Activated T-cell treated with anti-CD3 and anti-CD28 coated beads, Interleukin-2, amount 50 U/mL, for 72 hours (primary cell): ENCODE measurements at places on chromosomes 16 and 17. TPM values are rescaled to one million over a fixed set of nuclear protein-coding genes. Genes with fewer than 3 reads are reported as not detected.

Gene SLC35G6
- total RNA-seq = not detected

Gene TBX21
- 27.9 TPM for total RNA-seq

Gene ARHGAP23
- 2.6 TPM for total RNA-seq

Gene SEPTIN12
- not detected for total RNA-seq

Gene RNF157
- 91.9 TPM for total RNA-seq

Gene GFAP
- total RNA-seq = not detected

DNA sequence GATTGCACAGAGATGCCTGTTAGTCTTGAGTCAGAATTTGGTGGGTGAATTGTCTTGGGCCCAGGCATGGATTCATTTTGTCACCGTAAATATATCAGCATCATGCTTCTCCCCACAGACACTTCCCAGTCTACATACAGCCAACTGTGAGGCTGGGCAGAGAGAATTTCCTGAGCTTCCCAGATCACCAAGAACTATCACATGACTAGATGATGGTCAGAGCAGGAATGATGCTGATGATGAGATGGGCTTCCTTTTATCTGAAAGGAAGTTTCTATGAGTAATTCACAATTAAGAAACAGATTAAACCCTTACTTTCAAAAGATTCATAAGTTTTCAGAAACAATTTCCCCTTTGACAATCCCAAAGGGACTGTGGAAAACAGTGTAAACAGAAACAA, 323 bp upstream of the KRTAP9-9 start:
- DNase-seq = no peak
- H3K36me3 ChIP-seq = no peaks in the 10 kb centered on the region
- peaks cover 13% of the 10 kb centered on the region for H3K27me3 ChIP-seq

GRCh38 chr16:30340621-30341020, 14.5 kb downstream of the CD2BP2 start:
- no peak overlapping the region for H3K27ac ChIP-seq
- no peak overlapping the region for H3K4me3 ChIP-seq
- H3K27me3 ChIP-seq = no peaks in the 10 kb centered on the region
- no peak for DNase-seq
- H3K36me3 ChIP-seq = no peaks in the 10 kb centered on the region
- peaks cover 20% of the 10 kb centered on the region for H3K4me1 ChIP-seq

GRCh38 chr17:73203135-73203787, 10.4 kb downstream of the COG1 start:
- peak overlapping the region; percentile 54 for H3K4me3 ChIP-seq
- H3K27ac ChIP-seq = peak overlapping the region; percentile 84
- H3K4me1 ChIP-seq = peaks cover 19% of the 10 kb centered on the region

GRCh38 chr17:16976725-16977550, 5.0 kb upstream of the TNFRSF13B start:
- DNase-seq = no peak
- H3K36me3 ChIP-seq = no peaks in the 10 kb centered on the region
- H3K4me1 ChIP-seq = peaks cover 5% of the 10 kb centered on the region
- no peak overlapping the region for H3K27ac ChIP-seq

DNA sequence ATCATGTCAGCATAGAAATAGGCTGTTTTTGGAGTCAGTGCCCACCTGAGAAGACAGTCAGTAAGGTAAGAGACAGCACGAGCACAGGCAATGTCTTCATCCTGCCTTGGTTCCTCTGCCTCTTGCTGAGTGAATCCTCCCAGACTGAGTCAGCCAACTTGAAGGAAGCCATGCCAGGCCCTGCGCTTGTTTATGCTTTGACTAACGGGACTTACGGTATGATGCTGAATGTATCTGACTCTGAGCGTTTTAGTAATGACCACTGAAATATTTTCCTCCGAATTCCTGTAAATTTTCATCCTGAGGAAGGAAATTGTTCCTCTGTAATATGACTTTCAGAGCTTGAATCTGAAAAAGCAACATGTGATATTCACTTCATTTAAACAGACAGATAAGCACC, 18.0 kb downstream of the C17orf67 start:
- peaks cover 14% of the 10 kb centered on the region for H3K4me1 ChIP-seq
- no peak for DNase-seq
- H3K27ac ChIP-seq = peak overlapping the region; percentile 20

- peak overlapping the region; percentile 46 for H3K4me3 ChIP-seq
- no peak for DNase-seq
- H3K4me1 ChIP-seq = peaks cover 15% of the 10 kb centered on the region
- peaks cover 38% of the 10 kb centered on the region for H3K27me3 ChIP-seq
- peaks cover 3% of the 10 kb centered on the region for H3K36me3 ChIP-seq
Measured at GRCh38 chr16:71540-72401, 660 bp downstream of the RHBDF1 start.

DNA sequence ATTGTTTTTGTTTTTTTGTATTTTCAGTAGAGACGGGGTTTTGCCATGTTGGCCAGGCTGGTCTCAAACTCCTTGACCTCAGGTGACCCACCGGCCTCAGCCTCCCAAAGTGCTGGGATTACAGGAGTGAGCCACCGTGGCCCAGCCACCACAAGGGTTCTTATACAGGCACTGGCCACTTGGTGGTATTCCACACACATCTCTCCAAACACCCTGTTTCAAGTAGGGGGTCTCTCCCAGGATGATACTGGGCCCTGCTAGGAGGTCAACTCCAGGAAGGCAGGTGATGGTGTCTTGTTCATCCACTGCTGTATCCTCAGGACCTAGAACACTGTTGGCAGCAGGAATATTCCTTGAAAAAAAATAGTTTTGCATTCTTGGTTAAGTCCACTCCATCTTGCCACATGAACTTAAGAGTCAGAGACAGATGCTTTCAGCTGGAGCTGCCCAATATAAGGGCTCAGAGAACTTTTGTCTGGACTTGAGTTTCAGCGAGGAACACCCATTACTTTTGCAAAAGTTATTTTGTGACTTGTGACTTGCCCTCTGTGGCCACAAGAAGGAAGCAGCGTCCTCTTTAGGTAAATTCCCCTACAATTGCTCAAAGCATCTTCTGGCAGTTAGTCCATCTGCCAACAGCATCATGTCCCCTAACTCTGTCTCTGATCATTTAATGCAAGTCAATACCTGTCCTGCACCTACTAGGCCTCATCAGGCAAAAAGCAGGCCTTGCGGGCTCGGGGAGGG, 7.4 kb upstream of the EEF2K start:
- peaks cover 1% of the 10 kb centered on the region for H3K36me3 ChIP-seq
- H3K4me1 ChIP-seq = peaks cover 43% of the 10 kb centered on the region
- no peak overlapping the region for H3K4me3 ChIP-seq
- H3K27ac ChIP-seq = no peak overlapping the region
- no peak for DNase-seq

GRCh38 chr16:29007730-29008593, 23.1 kb downstream of the LAT start:
- no peaks in the 10 kb centered on the region for H3K27me3 ChIP-seq
- H3K27ac ChIP-seq = peak overlapping the region; percentile 81
- H3K36me3 ChIP-seq = no peaks in the 10 kb centered on the region
- H3K4me3 ChIP-seq = peak overlapping the region; percentile 82
- H3K4me1 ChIP-seq = peaks cover 77% of the 10 kb centered on the region

- H3K27ac ChIP-seq = no peak overlapping the region
- no peaks in the 10 kb centered on the region for H3K4me1 ChIP-seq
- no peaks in the 10 kb centered on the region for H3K27me3 ChIP-seq
- no peak overlapping the region for H3K4me3 ChIP-seq
Measured at GRCh38 chr16:57509231-57509923, 23.1 kb upstream of the DOK4 start.

GRCh38 chr17:27552276-27552732, 78.7 kb upstream of the LGALS9 start:
- DNase-seq = no peak
- peak overlapping the region; percentile 2 for H3K4me3 ChIP-seq
- peaks cover 45% of the 10 kb centered on the region for H3K4me1 ChIP-seq
- H3K27ac ChIP-seq = peak overlapping the region; percentile 22
- no peaks in the 10 kb centered on the region for H3K27me3 ChIP-seq

- H3K36me3 ChIP-seq = peaks cover 2% of the 10 kb centered on the region
- peak overlapping the region; percentile 9 for H3K27ac ChIP-seq
- H3K4me1 ChIP-seq = peaks cover 65% of the 10 kb centered on the region
- H3K4me3 ChIP-seq = peak overlapping the region; percentile 73
- DNase-seq = no peak
Measured at GRCh38 chr16:10880594-10881452, 3.8 kb downstream of the CIITA start.

- H3K4me3 ChIP-seq = no peak overlapping the region
- no peaks in the 10 kb centered on the region for H3K4me1 ChIP-seq
- peaks cover 20% of the 10 kb centered on the region for H3K36me3 ChIP-seq
- H3K27ac ChIP-seq = no peak overlapping the region
- no peak for DNase-seq
Measured at GRCh38 chr17:35299135-35299534, 56.3 kb downstream of the SLFN5 start.

GRCh38 chr17:64063766-64064224, 43.4 kb upstream of the ICAM2 start:
- H3K27me3 ChIP-seq = no peaks in the 10 kb centered on the region
- no peak overlapping the region for H3K4me3 ChIP-seq
- peak; percentile 66 for DNase-seq
- peaks cover 82% of the 10 kb centered on the region for H3K4me1 ChIP-seq

GRCh38 chr16:48131201-48131935, 24.4 kb downstream of the ABCC12 start:
- no peak overlapping the region for H3K4me3 ChIP-seq
- DNase-seq = no peak
- peaks cover 39% of the 10 kb centered on the region for H3K27me3 ChIP-seq
- H3K36me3 ChIP-seq = no peaks in the 10 kb centered on the region

DNA sequence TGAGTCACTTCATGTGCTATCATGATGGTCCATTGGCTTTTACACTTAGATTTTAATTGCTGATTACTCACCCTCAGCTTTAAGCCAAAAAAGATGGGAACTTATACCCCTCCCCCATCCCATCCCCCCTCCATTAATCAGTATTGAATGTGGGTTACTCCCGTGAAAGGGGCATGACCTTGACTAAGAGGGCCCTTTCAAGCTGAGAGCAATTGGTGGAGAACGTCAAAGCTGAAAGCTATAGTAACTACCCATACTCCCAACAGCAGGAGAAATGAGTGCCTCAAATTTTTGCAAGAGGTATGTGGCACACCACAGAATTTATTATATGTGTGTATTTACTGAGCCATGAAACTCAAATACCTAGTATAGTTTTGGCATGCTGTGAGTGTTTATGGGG, 99.7 kb upstream of the CDH8 start:
- no peaks in the 10 kb centered on the region for H3K27me3 ChIP-seq
- no peak overlapping the region for H3K27ac ChIP-seq
- DNase-seq = no peak
- no peak overlapping the region for H3K4me3 ChIP-seq
- no peaks in the 10 kb centered on the region for H3K4me1 ChIP-seq

- H3K36me3 ChIP-seq = no peaks in the 10 kb centered on the region
- no peaks in the 10 kb centered on the region for H3K4me1 ChIP-seq
- no peak overlapping the region for H3K4me3 ChIP-seq
- no peaks in the 10 kb centered on the region for H3K27me3 ChIP-seq
- no peak for DNase-seq
Measured at GRCh38 chr16:76964464-76965154, 226.4 kb upstream of the MON1B start.

DNA sequence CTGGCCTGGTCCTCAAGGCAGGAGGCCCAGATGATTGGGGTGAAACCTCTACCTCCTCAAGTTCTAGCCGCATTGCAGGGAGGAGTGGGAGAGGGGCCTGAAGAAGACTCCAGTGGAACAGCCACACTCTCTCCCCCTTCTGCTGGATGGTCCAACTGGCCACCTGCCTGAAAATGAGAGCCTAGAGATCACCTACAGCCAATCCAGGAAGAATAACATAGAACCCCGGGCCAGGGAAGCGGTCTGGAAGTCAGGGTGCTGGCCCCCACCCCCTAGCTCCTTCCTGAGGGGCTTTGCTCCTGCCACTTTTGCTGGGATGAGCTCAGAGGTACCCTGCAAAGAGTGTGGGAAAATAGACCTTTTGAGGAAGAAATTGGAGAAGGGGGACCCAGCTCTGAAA, 1.8 kb downstream of the SLC6A2 start:
- H3K4me1 ChIP-seq = no peaks in the 10 kb centered on the region
- H3K36me3 ChIP-seq = no peaks in the 10 kb centered on the region
- DNase-seq = no peak
- no peak overlapping the region for H3K27ac ChIP-seq

- no peak overlapping the region for H3K4me3 ChIP-seq
- no peak overlapping the region for H3K27ac ChIP-seq
- no peak for DNase-seq
- H3K4me1 ChIP-seq = no peaks in the 10 kb centered on the region
- H3K27me3 ChIP-seq = no peaks in the 10 kb centered on the region
Measured at GRCh38 chr16:59385959-59386358, 651.8 kb upstream of the GOT2 start.

DNA sequence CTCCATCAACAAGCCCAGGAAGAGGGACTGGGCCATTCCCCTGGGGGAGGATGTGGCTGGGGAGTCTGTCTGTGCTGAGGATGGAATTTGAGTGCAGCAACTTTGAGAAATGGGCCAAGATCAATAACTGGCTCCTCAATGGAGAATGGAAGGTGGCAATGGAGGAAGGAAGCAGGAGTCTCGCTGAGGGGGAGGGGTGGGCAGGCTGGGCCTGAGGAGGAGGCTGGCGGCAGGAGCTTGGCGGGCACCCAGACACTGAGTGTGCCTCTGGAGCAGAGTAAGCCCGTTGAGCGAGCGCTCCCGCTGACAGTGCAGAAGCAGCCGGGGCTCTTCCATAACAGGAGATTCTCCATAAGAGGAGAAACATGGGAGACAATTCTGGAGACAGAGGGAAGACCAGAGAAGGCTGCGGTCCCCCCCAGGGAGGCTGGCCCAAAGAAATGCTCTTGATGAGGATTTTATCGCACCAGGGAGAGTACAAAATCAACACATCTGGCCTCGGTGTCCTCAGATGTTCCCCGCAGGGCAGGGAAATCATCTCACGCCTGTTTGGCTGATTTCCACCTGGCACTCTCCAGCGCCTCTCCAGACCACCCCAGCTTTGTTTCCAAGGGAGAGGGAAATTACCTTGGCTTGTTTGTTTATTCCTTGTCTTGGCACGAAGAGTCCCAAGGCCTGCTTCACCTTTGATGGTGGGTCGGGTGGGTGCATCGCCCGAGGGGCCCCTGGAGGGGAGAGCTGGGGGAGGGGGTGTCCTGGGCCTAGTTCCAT, 2.8 kb upstream of the MMP15 start:
- H3K4me3 ChIP-seq = no peak overlapping the region
- peaks cover 23% of the 10 kb centered on the region for H3K4me1 ChIP-seq
- H3K27ac ChIP-seq = no peak overlapping the region
- DNase-seq = no peak
- peaks cover 7% of the 10 kb centered on the region for H3K27me3 ChIP-seq
- no peaks in the 10 kb centered on the region for H3K36me3 ChIP-seq
